ENCODE measurements at places on chromosomes 6 and 20.

GRCh38 chr20:33465481-33466302, 22.1 kb upstream of the SNTA1 start:
- DNase-seq = no peak

- no peak for DNase-seq
Observed at GRCh38 chr6:125157280-125157679, 3.7 kb downstream of the TPD52L1 start.

DNA sequence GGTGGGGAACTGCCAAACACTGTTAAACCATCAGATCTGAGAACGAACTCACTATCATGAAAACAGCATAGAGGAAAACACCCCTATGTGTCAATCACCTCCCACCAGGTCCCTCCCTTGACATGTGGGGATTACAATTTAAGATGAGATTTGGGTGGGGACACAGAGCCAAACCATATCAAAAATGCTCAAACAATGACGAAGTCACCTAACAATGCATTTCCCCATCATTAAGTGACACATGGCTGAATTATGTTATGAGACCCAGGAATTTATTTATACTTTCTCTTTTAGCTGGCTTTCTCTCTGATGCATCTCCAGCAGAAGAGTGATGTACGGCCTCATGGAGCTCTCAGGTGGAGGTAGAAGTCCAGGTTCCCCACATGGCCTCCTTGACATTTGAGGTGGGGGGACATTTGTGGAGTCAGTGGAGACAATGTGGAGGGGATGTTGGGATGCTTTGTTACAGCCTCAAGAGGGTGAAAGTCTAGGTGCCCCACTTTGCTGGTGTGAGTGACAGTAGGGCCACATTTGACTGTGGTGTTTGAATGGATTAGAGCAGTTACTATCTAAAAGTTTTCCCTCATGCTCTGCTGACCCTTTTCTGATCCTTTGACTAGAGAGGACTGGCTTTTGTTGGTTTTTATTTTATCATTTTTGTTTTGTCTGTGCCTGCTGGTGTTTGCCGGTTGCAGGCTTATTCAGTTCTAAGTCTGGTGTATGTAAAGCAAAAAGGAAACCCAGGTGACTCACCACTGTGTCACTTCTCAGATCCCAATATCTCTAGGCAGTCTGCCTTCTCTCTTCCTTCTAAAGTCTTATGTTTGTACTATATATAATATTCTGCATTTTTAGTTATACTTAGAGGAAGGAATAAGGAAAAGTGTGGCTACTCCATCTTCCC, 18.5 kb upstream of the DCBLD1 start:
- DNase-seq = no peak

DNA sequence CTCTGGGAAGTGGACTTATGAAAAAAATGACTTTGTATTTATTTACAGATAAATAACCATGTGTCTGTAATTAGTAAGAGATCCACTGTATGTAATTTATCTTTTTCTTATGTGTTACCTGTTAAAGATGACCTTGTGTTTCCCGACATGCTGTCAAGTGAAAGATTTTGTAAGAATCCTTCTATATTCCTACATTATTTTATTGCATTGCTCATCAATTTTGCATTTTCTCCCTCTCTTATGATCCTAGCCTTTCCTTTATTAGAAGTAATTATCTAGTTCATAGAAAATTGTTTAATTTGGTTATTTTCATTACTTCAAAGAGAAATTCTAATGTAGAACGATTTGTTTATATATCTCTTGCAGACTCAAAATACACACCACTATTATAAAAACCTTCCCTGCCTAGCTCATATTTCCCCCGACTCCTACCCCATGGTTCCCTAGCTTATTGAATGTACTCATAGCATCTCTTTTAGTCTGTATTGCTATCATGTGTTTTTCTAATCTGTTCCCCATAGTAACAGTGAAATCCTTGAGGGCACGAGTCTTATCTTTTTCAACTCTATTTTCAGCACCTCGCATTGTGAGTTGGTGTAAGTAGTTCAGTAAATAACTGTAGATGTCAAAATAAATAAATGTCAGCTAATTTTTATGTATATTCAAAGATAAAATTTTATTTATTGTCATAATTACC, 774.4 kb downstream of the HDGFL1 start:
- no peak for DNase-seq

DNA sequence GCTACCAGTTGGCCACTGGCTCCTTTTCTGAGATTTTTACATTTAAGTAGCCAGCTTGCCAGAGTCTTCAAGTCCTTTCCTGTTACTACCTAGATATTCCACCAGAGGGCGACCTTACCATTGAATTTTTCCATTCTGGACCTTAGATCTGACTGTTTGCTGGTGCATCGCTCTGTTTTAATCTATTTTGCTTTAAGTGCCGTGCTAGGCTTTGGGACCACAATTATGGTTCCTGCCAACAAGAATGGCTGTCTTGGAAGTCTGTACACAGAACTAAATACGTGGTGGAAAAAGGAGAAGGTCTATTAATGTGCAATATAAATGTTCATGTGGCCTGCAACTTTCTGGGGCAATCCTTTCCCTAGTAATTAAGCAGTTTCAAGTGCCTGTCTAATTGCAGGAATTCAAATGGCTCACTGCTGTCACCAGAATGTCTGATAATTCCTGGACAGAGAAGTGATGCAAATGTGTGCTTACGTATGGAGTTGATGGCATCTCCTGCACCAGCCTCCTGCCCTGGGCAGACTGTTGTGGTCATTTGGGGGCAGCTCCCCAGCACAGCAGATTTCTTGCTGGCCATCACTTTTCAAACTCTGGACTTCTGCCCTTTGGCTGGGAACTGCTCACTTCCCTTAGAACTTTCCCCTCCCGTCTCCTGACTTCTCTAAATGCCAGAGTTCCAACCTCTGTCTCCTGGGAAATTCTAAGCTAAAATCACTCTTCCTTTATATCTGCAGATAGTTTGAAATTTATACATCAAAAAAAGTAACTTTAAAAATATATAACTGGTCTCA, 5.6 kb upstream of the HLA-DOA start:
- DNase-seq = peak; percentile 44

DNA sequence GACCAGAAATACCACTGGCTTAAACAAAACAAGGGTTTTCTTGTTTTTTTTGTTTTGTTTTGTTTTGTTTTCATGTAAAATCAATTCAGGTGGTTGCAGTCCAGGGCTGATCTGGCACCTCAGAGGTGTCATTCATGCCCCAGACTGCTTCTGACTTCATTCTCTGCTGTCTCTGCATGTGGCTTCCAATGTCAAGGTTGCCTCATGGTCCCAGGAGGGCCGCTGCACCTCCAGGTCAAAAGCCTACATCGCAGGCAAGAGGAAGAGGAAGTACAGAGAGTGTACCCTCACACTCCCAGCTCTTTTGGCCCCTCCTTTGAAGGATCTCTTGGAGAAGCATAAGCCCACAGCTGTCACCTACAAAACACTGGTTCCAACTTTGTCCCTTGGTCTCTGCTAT, 1.4 kb upstream of the BTN3A1 start:
- DNase-seq = no peak

DNA sequence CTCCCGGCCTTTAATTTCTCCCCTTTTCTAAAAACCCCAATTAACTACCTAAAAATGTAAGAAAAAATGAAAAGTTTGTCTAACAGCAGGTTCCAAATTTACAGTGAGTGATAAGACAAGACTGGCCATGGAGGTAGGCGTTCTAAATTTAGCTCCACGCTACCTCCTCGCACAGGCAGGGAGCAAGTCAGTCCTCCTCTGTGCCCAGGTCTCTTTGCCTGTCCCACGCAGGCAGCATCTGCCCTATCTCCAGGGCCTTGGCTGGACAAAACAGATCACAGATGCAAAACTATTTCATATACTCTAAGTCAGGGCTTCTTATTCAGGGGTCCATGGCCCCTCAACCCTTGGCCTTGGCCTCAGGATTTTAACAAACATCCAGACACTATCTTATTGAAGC, 98.0 kb upstream of the JARID2 start:
- DNase-seq = no peak

GRCh38 chr20:57633945-57634491, 13.8 kb upstream of the ZBP1 start:
- DNase-seq = no peak

DNA sequence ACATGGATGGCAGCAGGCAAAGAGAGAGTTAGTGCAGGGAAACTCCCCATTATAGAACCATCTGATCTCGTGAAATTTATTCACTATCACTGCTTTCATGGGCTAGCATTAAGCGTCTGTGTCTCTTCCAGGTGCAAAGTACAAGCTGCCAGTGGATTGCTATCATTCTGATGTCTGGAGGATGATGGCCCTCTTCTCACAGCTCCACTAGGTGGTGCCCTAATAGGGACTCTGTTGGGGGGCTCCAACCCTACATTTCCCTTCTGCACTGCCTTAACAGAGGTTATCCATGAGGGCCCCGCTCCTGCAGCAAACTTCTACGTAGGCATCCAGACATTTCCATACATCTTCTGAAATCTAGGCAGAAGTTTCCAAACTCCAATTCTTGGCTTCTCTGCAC, 347.8 kb upstream of the HS3ST5 start:
- no peak for DNase-seq

GRCh38 chr20:48339190-48339985, 488.4 kb downstream of the PREX1 start:
- DNase-seq = peak; percentile 47
